ENCODE measurements at places on chromosomes 1 and 21.

DNA sequence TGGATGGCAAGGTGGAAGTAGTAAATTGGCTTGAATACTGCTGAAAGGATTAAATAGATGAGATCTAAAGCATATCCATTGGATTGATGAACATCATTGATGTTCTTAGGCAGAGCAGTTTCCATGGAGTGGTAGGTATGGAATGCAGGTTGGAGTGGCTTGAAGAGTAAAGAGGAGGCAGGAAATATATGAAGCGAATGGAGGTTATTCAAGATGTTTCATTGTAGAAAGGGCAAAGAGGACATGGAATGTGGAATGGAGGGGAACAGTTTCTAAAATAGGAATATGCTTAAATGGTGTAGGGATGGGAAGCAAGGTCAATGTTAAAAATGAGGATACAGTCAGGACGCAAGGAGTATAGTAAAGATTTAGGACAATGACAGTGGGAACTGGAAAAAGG is 6.1 kb downstream of the OSBPL9 start:
- no peak for DNase-seq

DNA sequence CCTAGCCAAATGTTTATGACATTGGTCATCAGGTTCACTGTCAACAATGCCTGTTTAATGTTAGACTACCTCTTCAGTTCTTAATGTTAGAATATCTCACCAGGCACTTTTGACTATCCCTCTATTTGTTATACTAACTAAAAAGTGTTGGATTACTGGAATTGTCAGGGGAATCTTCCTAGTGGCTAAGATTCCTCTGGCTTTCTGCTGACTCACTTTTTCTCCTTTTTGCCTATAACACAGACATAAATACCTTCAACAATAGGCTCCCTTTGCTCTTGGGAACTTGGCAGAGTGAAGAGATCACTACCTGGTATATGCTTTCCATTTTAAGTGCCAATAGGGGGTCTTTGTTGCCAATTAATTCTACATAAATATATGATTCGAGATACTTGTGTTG is 68.5 kb downstream of the TMEM200B start:
- no peak for DNase-seq

DNA sequence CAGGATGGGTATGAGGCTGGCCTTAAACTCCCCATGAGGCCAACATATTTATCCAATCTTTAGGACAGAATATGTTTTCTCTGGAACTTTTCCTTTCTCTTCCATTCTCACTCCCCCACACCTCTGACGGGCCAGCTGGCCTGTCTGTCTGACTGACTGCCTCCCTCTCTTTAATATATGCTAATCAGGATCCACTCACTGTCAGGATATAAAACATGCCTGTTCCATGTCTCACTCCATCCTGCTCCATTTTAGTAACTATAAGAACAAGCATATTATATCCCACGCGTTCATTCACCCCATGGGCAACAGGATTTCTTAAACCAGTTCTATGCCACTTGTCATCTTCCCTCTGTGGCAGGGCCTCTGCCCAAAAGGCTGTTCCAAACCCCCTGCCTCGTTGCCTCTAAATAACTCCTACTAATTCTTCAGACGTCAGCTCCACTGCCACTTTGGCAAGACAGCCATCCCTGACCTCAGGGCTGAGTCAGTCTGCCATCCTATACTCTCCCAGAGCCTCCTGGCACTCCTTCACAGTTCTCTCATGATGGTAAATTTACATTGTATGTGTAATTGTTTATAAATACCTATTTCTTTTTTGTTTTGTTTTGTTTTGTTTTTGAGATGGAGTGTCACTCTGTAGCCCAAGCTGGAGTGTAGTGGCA is 84.3 kb upstream of the SPATA6 start:
- DNase-seq, result no peak

DNA sequence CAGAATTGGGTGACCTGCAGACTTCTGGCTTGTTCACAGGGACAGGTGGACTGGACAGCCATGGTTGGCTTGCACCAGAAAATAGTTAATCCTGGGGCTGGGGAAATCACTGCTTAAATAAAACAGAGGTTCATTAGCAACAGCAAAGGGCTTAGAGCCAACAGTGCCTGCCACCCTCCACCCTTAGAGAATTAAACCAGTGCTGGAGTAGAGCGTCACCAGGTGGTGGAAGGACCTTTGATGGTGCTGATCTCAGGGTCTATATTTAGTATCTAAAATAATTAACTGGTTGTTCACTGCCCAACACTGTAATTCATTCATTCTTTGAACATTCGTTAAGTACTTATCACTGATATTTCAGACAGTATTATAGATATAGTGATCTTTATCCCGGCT is 34.7 kb upstream of the PDE9A start:
- DNase-seq, result no peak

DNA sequence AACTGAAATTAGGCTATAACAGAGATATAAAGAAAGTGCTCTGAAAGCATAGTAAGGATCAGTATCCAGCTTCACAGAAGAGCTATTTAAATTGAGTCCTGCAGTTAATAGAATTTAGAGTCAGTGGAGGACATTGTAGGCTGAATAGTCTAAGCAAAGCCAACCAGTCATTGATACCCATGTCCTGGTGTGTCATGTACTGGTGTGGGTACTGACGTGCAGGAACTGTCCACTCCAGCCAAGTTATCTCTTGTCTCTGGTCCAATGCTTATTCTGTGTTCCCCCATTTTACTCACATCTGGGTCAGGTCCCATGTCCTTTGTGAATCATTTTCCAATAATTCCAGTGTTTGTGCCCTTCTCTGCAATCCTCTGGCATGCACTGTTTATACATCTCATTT is 90.0 kb downstream of the MACF1 start:
- DNase-seq, result no peak

GRCh38 chr21:36946949-36947356 is 19.5 kb downstream of the HLCS start:
- DNase-seq, result no peak

DNA sequence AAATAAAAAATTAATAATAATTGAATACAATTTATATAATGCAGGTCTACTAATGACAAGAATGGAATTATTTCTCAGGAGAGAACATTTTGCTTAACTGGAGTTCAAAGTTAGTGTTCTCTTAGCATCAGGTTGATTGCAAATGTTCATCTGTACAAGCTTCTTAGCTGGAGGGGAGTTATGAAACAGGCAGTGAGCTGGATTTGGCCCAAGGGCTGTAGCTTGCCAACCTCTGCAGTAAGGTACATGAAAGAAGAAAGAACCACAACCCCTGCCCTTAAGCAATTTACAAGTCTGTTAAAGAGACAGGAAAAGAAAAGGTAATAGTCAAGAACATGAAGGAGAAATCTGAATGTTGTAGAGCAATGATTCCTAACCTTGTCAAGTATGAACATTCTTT is 17.0 kb downstream of the LPGAT1 start:
- peak; percentile 65 for DNase-seq

DNA sequence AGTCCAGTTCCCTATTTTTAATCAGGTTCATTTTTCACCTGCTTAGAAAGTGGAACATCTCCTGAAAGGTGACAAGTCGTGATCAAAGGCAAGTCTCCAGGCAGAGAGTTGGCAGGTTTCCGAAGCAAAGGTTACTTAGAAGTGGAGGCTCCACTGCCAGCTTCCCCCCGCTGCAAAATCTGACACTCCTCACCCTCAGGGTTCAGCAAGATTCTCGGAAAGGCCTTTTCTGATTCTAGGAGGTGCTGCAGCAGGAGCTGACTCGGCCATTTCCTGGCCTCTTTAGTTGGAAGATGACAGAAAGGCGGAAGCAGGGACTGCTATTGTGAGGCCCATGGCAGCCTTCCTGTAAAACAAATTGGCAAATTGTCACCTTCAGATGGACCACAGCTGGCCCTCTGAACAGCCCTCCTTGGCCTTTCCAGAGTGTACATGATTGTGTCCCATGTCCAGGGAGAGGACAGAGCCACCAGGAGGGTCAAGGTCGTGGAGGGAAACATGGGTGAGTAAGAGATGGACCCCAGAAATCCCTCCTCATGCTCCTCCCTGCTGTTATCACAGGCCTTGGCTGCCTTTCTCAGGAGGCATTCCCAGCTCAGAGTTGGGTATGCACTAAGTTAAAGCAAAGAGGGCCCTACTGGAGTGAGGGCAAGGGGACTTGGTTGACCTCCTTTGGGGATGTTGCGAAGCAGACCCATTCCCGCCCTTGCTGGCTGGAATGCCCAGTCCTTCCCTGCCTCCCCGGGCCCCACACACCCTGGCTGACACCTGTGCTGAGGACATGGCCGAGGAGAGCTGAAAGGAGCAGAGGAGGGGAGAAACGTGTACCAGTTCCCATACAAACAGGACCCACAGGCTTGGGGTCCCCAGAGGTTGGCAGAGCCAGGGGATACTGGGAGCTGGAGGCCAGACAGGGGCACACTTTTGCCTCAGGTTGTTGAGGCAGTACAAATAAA is 115.5 kb upstream of the IRF2BP2 start:
- DNase-seq, result no peak

GRCh38 chr21:38898422-38899096 is 92.8 kb downstream of the ETS2 start:
- no peak for DNase-seq

DNA sequence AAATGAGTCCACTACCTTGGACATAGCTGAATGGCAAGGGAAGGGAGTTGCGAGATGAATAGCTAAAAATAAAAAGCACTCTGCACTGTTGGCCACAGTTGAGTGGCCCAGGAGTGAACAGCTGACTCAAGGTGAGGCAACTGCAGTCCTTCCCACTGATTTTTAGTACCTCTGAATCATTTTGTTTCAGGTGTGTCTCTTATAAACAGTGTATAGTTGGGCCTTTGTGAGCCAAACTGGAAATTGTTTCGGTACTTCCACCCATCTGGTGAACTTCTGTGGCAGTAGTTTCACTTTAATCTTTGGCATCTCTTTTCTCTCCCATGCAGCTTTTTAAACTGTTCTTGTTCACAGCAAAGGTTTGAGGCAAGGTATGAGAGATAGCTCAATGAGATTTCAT is 122.7 kb downstream of the VAV3 start:
- no peak for DNase-seq

GRCh38 chr1:201731592-201731991 is 97.4 kb upstream of the IPO9 start:
- no peak for DNase-seq

- no peak for DNase-seq
Observed at GRCh38 chr1:35571263-35571662, 1.9 kb upstream of the TFAP2E start.

DNA sequence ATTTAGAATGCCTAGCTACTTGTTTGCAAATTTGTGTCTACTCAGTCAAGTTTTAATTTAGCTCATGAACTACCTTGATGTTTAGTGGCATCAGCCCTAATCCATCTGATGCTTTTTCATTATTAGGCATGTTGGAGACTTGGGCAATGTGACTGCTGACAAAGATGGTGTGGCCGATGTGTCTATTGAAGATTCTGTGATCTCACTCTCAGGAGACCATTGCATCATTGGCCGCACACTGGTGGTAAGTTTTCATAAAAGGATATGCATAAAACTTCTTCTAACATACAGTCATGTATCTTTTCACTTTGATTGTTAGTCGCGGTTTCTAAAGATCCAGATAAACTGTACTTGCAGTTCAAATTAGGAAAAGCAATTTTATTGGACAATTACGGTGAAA is 7.6 kb downstream of the SOD1 start:
- DNase-seq, result no peak

GRCh38 chr1:209010475-209011230 is 572.9 kb upstream of the CAMK1G start:
- DNase-seq, result no peak

- DNase-seq, result no peak
Observed at GRCh38 chr1:115467790-115468189, 129.7 kb upstream of the NGF start.

- no peak for DNase-seq
Observed at GRCh38 chr1:203186091-203186445, 436 bp downstream of the CHI3L1 start.

- DNase-seq, result no peak
Observed at GRCh38 chr1:180234369-180235076, 4.5 kb downstream of the LHX4 start.

GRCh38 chr1:37465593-37466517 is 8.5 kb upstream of the ZC3H12A start:
- no peak for DNase-seq

DNA sequence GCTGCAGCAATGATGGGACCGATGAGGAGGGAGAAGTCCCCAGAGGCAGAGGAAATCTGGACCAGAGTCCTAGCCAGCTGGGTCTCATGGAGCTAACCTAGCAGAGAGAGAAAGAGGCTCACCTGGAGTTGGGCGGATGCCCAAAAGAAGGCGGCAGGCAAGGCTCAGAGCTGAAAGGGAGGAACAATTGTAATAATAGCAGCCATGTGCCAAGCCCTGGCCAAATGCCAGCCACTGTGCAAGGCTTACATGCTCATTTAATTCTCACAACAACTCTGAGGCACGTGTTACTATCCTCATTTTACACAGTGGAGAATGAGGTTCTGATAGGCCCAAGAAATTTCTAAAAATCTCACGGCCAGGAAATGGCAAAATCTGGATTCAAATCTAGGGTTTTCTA is 50.0 kb upstream of the ZNF648 start:
- no peak for DNase-seq

DNA sequence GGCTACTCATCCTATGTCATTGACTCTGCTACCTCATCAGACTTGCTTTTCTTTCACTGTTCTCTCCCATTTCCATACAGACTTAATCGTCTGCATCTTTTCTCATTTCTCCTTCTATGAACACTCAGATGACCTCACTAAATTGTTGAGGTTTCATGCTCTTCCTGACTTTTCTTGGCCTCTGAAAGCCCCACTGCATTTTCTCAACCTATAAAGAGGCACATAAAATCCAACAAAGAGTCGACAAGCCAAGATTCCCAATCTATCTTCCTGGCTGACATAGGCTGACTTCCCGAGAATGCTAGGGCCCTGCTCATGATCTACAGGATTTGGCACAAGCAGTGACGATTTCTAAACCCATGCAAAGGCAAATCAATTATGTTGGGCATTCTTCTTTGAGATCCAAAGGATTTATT is 280.8 kb upstream of the DPYD start:
- DNase-seq, result no peak

GRCh38 chr1:35466120-35466519 is 91.1 kb downstream of the KIAA0319L start:
- no peak for DNase-seq

GRCh38 chr1:174028495-174028894 is 6.3 kb upstream of the RC3H1 start:
- no peak for DNase-seq

DNA sequence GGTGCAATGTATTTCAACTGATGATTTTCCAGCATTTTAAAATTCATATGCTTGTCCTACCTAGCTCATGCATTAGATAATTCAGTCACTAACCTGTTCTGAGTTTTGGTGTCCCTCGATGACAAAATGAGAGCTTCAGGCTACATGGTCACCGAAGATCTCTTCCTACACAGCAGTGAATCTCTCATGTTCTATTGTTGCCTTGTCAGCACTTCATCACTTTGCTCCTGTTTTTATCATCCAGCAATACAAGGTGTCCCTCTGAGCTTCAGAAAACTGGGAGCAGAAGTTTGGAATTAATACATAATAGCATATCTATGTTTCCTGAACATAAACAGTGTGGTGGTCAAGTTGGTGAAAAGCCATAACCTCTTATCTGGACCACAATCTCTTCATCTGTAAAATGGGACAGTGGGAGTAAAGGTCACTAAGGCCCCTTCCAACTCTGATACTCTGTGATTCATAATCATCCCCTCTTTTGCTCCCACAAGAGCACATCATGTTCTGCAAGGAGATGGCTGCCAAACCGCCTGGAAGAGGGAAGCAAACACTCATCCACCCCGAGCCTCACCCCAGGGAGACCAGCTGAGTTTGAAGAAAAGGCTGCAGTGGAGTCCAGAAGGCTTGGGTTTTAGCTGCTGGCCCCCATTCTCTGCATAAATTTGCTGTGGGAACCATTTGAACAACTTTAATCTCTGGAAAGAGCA is 137.9 kb upstream of the F3 start:
- DNase-seq, result no peak

Data from trophoblast cell (in vitro differentiated cells and primary cell).